Kidney epithelial cell (primary cell): ENCODE measurements at places on chromosomes 4 and X.

DNA sequence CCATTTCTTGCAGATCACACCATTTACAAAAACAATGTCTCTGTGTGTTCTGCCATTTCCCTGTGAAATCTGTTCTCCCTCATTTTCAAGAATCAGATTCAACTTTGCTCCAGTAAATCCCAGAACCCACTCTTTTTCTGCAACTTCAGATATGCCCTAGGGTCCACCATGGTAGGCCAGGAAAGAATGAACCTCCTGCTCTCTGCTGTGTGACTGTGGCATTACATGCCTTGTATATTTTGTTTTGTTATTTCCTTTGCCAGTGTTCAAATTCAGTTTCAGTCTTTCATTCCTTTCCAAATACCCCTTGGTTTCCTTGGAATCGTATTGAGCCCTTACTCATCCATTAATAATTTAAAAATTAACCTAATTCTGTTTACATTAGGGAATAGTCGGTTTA lies 290.2 kb upstream of the VCX start:
- no peak for DNase-seq

DNA sequence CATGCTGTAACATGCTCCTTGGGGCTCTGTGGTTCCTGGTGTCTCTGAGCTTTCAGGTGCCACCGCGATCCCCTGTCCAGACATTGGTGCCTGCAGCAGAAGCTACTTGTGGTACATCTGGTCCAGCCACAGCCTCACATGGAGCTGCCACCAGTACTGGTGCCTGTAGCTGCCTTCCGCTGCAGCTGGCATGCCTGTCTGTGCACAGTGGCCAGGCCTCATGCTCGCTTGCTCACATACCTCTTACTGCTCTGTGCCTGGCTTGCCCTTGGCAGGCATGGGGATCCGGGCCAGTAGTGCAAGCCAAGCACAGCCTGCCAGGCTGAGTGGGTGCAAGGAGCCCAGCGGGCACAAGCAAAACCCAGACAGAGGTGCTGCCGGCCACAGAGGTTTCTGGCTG lies 618.6 kb downstream of the DMD start:
- no peak for DNase-seq

- no peak for DNase-seq
Observed at GRCh38 chrX:122572461-122572860, 611.6 kb upstream of the GRIA3 start.

GRCh38 chr4:142845293-142846107 lies 601 bp downstream of the INPP4B start:
- no peak for DNase-seq

DNA sequence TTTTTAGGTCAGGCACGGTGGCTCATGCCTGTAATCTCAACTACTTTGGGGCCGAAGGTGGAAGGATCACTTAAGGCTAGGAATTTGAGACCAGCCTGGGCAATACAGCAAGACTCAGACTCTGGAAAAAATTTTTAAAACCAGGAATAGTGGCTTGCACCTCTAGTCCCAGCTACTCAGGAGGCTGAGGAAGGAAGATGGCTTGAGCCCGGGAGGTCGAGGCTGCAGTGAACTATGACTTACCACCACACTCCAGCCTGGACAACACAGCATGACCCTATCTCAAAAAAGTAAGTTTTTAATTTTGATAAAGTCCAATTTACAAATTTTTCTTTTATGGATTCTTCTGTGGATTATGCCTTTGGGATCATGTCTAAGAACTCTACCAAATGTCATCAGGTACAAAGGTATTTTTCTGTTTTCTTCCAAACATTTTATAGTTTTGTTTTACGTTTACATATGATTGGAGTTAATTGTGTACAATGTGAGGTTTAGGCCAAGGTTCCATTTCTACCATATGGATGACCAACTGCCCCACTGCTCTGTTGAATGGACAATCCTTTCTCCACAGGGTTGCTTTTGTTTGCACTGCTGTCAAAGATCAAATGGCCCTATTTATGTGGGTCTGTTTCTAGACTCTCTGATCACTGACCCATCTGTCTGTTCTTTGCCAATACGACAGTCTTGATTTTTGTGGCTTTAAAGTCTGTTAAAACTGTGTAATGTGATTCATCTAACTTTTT lies 48.2 kb downstream of the CPLX1 start:
- no peak for DNase-seq

- DNase-seq: peak; percentile 92
Observed at GRCh38 chrX:47361538-47362511, 8.6 kb upstream of the ZNF157 start.

- DNase-seq: no peak
Observed at GRCh38 chr4:172871381-172871780, 297.2 kb upstream of the GALNT7 start.

- DNase-seq: no peak
Observed at GRCh38 chr4:116531870-116532269, 553.5 kb downstream of the TRAM1L1 start.

DNA sequence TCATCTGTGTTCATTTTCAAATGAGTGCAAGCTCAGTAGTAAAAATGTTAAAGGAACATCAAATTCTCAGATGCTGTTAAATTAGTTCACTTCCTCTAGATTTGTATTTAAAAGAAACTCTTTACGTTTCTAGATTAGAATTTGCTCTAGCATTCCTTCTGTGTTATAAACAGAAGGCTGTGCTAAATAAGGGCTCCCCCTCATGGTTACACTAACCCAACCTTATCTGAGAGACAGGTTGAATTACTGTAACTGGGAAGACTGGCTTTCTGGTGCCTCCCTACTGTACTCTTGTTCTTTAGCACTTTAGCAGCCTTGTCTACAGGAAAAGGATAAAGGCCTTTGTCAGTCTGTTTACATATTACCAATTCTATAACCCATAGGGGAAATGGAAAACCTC lies 56.8 kb downstream of the RXFP1 start:
- no peak for DNase-seq

- DNase-seq: no peak
Observed at GRCh38 chr4:24884902-24885301, 27.9 kb downstream of the CCDC149 start.

DNA sequence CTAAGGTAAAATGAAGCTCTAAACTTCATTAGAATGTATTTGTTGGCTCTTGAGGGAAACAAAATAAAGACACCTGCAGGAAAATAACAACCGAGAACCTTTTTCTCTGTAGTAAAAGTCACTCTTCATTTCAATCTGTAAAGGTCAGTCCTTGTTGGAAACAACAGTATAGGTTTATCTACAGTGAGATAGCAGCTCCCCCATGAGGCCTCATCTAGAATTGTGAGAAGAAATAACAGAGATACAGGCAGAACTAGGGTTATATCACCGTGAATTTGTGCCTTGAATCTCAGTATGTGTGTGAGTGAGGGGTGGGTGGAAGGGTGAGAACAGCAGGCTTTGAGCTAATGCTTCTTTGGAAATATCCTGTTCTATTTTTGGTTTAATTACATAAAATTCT lies 107.8 kb upstream of the FMR1 start:
- no peak for DNase-seq

DNA sequence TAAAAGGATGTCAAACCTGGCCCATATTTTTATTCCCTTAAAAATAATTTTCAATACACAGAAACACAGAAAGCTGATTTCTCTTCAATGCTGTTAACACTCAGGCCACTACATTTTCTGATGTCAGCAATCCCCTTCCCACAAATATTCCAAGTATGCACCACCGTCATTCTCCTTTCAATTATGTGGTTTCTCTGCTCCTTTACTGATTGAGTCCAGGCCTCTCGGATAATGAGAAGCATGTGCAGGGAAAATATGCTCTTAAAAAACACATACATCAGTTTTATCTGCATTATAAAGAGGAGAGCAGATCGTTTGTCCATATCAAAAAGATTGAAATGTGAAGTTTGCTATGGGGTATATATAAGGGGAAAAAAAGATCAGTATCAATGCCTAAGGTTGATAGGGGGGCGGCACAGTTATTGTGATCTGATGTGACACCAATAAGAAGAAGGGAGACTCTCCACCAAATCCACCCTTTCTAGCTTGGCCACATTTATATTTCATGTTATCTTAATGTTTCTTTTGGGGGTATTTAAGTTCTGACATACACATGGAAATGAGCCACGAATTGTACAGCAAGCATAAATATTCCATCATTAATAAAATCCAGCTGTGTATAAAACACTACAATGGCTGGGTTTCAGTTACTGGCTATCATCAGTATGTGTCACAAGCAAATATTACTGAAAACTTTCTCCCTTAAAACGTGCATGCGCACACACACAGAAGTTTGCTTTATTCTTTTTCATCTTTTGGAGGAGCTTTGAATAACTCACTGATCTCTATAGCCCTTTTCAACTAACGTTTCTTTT lies 6.4 kb downstream of the AMOT start:
- DNase-seq: no peak

GRCh38 chr4:602559-602942 lies 22.8 kb upstream of the PDE6B start:
- no peak for DNase-seq

DNA sequence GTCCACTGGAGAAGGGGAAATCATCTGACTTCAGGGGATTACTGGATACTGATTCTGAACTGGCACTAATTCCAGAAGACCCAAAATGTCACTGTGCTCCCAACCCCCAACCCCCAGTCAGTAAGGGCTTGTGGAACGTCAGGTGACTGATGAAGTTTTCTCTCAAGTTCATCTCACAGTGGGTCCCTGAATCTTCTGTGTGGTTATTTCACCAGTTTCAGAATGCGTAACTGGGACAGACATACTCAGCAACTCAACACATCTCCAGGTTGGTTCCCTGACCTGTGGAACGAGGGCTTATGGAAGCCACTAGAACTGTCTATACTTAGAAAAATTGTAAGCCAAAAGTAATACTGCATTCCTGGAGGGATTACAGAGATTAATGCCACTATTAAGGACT lies 45.3 kb downstream of the DDX60L start:
- DNase-seq: no peak

GRCh38 chr4:155433636-155434360 lies 57.0 kb upstream of the MAP9 start:
- DNase-seq: no peak

GRCh38 chrX:50814701-50815100 lies 707 bp upstream of the SHROOM4 start:
- no peak for DNase-seq

DNA sequence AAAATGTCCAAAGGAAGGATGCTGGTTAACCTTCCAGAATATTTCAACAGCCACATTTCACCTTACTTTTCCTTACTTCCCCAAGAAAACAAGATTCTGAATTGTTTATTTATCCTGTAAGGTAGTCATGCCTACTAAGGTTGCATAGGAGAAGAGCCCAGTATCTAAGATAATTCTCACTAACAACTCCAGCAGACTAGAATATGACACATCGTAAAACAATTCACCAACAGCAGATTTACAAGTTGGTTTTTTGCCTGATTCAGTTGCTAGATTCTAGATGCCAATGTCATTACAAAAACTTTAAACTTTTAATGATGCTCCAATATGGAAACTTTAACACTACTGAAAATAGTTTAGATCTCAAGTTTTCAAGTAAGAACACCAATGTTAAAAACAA lies 176.4 kb downstream of the IL13RA2 start:
- DNase-seq: no peak

DNA sequence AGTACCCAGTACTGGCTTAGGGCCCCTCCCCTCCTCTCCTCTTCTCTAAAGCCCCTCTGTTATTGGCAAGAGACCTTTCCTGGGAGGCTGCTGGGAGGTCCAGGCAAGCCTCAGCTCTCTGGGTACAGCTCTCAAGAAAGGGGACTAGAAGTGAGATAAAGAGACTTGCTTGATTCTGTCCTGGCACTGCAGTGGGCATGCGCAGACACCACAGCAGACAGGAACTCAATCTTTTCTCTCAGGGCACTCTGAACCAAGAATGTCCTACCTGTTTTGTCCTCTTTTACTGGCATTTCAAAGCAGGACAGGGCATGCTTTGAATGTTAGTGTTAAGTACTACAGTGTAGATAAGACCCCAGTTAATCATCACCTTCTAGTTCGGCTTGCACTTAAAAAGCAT lies 74.9 kb downstream of the NYX start:
- DNase-seq: no peak

DNA sequence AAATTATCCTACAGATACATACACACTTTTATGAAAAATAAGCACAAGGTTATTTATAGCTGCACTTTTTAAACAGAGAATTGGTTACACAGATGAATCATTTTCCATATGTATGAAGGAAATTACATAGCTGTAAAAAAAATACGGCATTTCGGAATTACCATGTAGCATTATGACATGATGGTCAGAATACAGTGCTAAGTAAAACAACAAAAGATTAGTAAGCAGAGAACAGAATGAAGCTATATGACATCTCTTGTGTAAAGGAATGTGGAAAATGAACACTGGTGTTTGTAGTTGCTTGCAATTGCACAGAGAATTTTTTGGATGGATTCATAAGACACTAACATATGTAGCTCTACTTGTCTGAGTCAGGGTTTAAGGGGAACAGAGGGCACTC lies 1222.0 kb upstream of the PRKX start:
- no peak for DNase-seq

- DNase-seq: no peak
Observed at GRCh38 chr4:153204728-153205648, 745 bp downstream of the TRIM2 start.

- no peak for DNase-seq
Observed at GRCh38 chr4:121650741-121651140, 46.0 kb downstream of the ANXA5 start.
